ENCODE measurements at places on chromosomes 6 and 20. TPM values are rescaled to one million over a fixed set of nuclear protein-coding genes. Genes with fewer than 3 reads are reported as not detected.
A peak's percentile ranks its signal among the peaks of the same experiment; 100 is the strongest.

The DTNBP1 gene
- 16.3 TPM for total RNA-seq

GRCh38 chr6:107657755-107658461, 166.2 kb downstream of the SCML4 start:
- peak; percentile 76 for DNase-seq
- peaks cover 20% of the 10 kb centered on the region for H3K4me1 ChIP-seq
- no peak overlapping the region for H3K4me3 ChIP-seq
- H3K27ac ChIP-seq = peak overlapping the region; percentile 9
- peaks cover 3% of the 10 kb centered on the region for H3K27me3 ChIP-seq
- no peaks in the 10 kb centered on the region for H3K36me3 ChIP-seq

DNA sequence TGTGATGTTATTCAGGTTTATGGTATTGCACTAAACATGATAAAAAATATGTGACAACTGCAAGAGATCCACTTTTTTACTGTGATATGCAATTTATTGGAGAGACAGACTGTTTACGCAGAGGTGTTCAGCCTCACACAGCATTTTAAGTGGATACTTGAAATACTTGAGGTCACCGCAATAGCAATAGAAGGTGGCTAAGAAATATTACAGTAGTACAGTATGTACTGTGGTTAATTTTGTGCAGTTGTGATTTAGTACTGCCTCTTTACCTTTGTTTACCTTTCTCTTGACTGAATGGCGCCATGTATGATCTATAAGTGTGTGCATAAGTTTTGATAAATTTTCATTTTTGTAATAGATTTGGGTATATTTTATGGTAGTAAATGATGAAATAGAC, 17.4 kb downstream of the MACROD2 start:
- DNase-seq = no peak
- H3K27ac ChIP-seq = no peak overlapping the region
- no peaks in the 10 kb centered on the region for H3K4me1 ChIP-seq
- no peak overlapping the region for H3K4me3 ChIP-seq
- H3K27me3 ChIP-seq = no peaks in the 10 kb centered on the region
- H3K36me3 ChIP-seq = no peaks in the 10 kb centered on the region

DNA sequence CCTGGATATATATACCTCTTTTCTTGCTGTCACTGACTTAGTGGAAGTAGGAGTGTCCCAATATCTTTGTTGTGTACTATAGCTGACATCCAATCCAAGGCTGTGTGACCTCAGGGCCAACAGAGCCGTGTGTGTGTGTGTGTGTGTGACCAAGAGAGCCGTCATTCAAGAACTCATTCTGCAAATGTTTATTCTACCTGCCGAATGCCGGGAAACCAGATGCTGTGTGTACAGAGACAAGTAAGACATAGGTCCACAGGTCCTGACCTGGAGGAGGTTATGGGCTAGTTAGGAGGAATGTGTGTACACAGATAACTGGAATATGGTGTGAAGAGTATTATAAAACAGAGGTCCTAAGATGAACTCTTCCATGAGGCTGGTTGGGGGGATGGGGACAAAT, 190.0 kb downstream of the DHX35 start:
- no peak overlapping the region for H3K4me3 ChIP-seq
- no peaks in the 10 kb centered on the region for H3K36me3 ChIP-seq
- DNase-seq = no peak
- H3K27ac ChIP-seq = no peak overlapping the region
- H3K4me1 ChIP-seq = no peaks in the 10 kb centered on the region
- peaks cover 9% of the 10 kb centered on the region for H3K27me3 ChIP-seq
